Foreskin keratinocyte (primary cell): ENCODE measurements at places on chromosomes 1 and 21.

DNA sequence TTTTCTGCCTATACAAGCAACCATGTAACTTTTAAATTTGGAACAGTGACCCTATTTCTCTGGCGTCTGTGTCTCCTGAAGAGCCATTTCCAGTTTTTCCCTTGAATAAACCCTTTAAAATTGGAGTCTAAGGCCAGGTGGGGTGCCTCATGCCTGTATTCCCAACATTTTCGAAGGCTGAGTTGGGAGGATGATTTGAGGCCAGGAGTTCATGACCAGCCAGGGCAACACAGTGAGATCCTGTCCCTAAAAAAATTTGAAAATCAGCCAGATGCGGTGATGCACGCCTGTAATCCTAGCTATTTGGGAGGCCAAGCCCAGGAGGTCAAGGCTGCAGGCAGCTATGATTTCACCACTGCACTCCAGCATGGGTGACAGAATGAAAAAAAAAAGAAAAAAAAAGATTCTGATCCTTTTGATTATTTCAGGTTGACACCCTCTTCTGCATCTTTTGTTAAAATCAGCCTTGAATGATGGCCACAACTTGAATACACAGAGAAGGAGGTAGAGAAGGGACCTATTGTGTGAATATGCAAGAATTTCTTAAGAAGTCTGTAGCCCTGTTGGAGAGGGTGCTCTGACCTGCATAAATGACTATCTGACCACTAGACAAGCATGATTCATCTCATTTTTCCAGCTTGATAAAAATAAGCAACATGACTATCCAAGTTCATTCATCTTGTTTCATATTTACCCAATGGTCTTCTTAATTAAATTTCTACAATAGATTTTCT is 40.2 kb upstream of the PARP1 start:
- DNase-seq: no peak

GRCh38 chr21:33189824-33190223 is 39.9 kb upstream of the IFNAR2 start:
- no peak for DNase-seq

DNA sequence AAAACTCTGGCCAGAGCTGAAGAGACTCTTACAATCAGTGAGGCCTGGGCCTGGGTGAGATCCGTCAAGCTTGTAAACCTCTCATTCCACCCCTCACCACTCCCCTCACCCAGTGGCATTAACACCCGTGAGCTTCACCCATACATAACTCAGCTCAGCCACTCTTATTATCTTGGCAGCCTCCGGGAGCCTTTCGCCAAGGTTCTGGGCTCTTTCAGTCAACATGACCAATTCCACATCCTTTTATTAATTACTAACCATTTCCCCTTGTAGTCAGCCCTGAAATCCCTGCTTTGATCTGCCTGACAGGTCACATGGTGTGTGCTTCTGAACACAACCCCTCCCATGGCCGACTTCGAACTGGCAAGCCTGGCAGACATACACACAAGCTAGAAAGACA is 134.8 kb downstream of the SETD4 start:
- DNase-seq: no peak

- no peak for DNase-seq
Observed at GRCh38 chr1:201880928-201881571, 7.6 kb upstream of the SHISA4 start.

DNA sequence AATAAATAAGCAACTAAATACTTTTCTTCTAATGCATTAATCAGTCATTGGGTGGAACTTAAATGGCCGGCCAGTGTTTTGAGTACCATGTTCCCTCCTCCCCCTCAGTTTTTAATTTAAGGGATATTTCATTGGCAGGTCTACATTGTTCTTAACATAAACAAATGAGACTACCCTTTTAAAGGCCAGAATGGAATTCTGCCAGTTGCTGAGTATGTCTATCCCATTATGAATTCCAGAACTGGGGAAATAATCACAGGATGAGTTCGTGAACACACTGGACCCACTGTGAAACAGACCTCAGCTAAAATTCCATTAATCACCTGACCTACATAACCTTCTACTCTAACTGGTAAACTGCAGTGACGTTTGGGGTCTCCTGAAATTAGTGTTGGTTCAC is 305.5 kb upstream of the PKN2 start:
- DNase-seq: no peak

GRCh38 chr1:31763671-31764311 is 349 bp downstream of the ADGRB2 start:
- DNase-seq: no peak
